ENCODE measurements at places on chromosomes 5 and 9.

DNA sequence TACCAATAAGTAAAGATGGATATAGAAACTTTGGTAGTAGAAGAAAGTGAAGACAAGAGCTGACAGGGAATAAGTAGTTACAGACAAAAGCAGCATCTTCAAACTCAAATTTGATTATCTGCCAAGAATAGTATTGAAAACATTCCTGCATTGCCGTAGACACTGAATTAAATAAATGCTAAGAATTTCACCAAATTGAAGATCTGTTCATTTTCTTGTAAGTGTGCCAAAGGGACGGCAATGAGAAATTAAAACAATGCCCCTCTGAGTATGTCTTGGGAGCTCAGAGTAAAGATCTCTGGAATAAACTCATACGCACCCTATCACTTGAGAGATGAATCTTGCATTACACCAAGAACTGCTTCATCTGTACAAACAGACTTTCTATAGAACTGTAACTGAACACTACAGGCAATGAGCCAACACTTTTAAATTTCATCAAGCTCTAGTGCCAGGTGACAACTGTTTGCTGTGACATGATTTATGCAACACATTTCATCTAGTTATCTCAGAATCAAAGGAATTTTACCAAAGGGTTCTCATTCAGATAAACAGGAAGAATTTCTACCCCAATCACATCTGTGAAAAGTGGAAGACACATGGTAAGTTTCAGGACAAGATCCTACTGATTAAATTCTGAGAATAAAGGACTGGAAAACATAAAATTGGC lies 66.9 kb downstream of the RFX3 start:
- DNase-seq, result no peak

GRCh38 chr5:137896560-137896959 lies 7.3 kb downstream of the PKD2L2 start:
- no peak for DNase-seq

GRCh38 chr5:999724-1000123 lies 8.9 kb upstream of the NKD2 start:
- no peak for DNase-seq

DNA sequence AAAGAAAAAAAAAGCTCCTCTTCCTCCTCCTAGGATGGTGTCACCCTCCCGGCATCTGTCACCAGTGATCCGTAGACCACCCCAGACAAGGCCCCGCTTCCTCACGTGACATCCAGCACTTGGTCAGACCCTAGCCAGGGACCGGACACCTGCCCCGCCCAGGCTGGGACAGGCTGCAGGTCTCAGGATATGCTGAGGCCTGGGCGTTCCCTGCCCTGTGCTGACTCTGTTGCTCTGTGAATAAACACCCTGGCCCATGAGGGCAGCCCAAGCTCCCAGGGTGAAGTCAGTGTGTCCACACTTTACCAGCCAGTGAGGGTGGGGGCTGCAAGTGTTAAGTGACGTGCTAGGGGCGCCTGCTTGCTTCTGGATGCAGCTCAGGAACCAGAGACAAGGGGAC lies 5.6 kb downstream of the EDF1 start:
- DNase-seq, result no peak

- DNase-seq, result peak; percentile 52
Observed at GRCh38 chr9:69121155-69122081, 52.7 kb upstream of the TJP2 start.

GRCh38 chr9:35186524-35186923 lies 24.7 kb downstream of the UNC13B start:
- DNase-seq, result no peak

- DNase-seq, result no peak
Observed at GRCh38 chr5:173964506-173964905, 24.5 kb upstream of the C5orf47 start.

GRCh38 chr9:37566716-37567115 lies 9.5 kb downstream of the FBXO10 start:
- no peak for DNase-seq
